Stimulated activated CD4-positive, alpha-beta T cell treated with anti-CD3 and anti-CD28 coated beads, TNF-alpha, amount 100 ng/mL, for 48 hours (primary cell): ENCODE measurements at places on chromosomes 13 and 19.

DNA sequence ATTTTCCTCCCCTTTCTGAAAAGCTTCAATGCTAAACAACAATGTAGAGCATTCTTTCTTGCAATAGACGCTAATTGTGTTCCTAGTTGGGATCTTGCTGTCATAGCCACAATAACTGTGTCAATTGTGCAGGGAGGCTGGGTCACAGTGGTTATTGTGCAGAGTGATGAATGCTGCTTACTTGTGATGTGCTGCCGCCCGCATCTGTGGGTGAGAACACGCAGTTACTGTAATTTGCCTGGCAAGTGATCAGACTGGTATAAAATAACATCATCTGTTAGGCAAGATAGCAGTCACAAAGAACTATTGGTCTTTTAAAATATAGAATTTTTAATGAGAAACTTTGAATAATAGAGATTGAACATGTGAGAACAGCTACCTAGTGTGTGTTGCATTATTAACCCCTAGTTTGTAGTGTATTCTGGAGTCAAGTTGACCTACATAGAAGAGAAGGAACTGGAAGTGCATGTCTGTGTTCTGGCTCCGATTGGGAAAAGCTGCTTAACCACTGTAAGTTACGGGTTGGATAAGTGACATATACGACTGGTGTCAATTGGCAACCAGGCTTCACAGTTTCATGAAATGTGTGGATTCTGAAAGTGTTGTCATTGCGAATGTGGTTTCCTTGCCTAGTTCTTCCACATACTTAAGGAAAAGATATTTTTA, 43.6 kb downstream of the SLAIN1 start:
- DNase-seq = no peak

- DNase-seq = no peak
These were observed 502.8 kb downstream of the COG6 start for GRCh38 chr13:40158218-40158617.

DNA sequence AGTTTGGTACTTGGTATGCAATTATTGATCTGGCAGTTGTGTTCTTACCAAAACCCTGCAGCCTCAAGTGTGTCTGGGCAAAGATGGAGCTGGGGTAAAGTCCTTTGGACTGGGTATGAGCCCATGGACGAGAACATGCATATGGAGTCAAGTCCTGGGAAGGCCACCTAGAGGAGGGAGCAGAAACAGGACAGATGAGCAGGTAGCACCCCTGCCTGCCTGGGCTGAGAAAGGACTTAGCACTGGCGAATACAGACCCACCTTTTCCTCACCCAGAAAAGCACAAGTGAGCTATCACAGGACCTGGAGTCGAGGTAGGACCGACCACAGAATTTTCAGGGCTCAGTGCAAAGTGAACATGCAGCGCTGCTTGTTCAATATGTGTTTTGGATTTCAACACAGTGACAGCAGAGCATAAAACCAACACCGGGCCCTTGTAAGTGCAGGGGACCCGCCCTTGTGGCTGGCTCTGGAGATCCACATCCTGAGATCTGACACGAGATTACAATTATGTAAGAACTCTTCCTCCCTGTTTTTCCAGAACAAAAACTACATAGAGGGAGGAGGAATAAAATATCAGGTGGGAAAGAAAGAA, 25.9 kb downstream of the IGFL2 start:
- DNase-seq = no peak

- no peak for DNase-seq
These were observed 17.8 kb downstream of the LMTK3 start for GRCh38 chr19:48493718-48494401.

DNA sequence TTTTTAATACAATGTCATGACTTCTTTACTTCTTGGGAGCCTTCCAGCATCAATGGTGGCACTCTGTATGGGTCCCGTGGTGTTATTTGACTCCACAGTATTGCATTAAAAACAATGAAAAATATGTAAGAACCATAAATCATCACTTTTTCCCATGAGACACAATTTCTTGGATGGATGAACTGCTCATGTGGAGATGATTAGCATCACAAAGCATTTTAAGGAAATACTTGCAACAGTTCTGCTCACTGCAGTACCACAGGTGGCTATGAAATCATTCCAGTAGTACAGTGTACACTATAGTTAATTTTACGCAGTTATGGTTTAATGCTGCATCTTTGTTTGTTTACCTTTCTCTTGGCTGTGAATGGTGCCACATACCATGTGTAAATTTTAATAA, 37.2 kb upstream of the C1QTNF9B start:
- DNase-seq = no peak

GRCh38 chr13:53778937-53779336, 750.3 kb downstream of the OLFM4 start:
- no peak for DNase-seq

DNA sequence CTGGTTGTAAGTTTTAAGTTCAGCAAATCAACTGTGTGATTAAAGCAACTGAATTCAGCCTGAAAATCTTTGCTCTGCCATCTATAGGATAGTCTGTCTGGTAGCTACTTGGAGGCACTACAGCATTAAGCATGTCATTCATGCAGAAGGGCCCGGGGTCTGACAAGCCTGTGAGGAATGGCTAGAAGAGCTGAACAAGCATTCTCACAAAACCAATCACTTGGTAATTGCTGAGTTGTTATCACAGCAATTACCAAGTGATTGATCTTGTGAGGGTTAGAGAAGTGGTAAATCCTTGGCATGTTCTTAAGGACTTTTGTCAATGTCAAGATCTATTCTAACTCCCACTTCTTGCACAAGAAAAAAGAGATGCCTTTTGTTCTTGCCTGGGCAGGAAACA, 356.1 kb downstream of the FGF14 start:
- no peak for DNase-seq
